CD8-positive, alpha-beta memory T cell (primary cell): ENCODE measurements at places on chromosomes 7 and 10. TPM values are rescaled to one million over a fixed set of nuclear protein-coding genes. Genes with fewer than 3 reads are reported as not detected.

DNA sequence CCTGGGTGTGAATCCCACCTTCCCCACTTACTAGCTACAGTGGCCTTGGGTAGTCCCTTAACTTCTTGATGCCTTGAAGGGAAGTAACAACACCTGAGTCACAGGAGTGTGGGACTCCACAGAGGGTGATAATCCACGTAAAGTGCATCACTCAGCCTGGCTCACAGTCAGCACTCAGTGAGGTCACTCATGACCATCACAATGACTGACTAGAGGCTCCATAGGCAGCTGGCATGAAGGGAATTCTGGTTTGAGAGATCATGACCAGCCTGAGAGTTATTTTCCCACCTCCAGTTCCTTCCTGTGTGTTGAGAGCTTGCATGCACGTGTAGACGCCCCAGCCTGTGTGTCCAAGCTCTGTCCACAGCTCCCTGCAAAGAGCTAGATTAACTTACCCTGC lies 34.8 kb downstream of the NEUROG3 start:
- H3K27me3 ChIP-seq = no peaks in the 10 kb centered on the region
- H3K4me1 ChIP-seq = no peaks in the 10 kb centered on the region
- H3K4me3 ChIP-seq = no peak overlapping the region
- H3K36me3 ChIP-seq = no peaks in the 10 kb centered on the region
- H3K27ac ChIP-seq = no peak overlapping the region

DNA sequence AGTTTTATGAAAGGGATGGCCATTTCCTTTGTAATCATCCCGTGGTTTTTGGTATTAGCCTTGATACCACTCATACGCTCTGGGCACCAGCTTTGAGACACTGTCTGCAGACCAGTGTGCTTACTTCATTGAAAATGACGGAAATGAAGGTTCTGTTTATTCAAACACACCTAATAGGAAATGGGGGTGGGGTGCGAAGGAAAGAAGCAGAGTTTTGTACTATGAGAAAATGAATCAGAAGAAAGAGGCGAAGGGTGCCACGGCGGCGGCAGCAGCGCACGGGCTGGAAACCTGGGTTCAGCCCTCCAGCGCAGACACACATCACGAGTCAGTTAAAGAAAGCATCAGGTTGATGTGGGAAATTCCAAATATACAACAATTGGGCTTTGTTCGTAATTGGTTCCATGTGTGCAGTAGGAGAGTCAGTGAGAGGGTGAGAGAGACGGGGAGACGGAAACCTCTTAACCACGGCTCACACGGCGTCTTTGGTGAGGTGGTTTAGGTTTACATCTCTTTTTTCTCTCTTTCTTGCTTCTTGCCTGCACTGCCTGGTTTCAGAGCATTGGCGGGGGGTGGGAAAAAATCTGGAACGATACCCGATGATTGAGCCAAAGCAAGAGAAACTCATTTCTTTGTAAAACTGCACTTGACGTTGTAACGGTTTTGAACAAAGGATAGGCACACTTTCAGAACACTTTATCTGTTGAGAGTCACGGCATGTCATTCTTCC lies 321.2 kb downstream of the FRMD4A start:
- peaks cover 32% of the 10 kb centered on the region for H3K4me1 ChIP-seq
- H3K27ac ChIP-seq = peak overlapping the region; percentile 8
- peak; percentile 76 for DNase-seq
- H3K4me3 ChIP-seq = peak overlapping the region; percentile 43
- no peaks in the 10 kb centered on the region for H3K36me3 ChIP-seq

DNA sequence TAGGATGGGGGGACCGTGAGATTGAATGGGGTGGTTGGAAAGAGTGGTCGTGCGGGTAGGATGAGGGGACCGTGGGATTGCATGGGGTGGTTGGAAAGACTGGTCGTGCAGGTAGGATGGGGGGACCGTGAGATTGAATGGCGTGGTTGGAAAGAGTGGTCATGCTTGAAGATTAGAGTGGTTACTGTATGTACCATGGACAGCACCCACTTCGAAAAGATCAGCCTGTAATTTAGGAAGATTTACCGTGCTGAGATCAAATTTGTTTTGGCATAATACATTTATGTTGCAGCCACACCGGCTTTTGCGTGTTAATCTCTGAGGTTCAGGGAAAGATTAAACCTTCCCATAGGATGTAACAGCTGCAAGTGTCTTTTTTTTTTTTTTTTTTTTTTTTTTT lies 495.2 kb upstream of the ADARB2 start:
- no peak overlapping the region for H3K27ac ChIP-seq
- no peaks in the 10 kb centered on the region for H3K4me1 ChIP-seq
- no peak for DNase-seq
- H3K4me3 ChIP-seq = no peak overlapping the region

DNA sequence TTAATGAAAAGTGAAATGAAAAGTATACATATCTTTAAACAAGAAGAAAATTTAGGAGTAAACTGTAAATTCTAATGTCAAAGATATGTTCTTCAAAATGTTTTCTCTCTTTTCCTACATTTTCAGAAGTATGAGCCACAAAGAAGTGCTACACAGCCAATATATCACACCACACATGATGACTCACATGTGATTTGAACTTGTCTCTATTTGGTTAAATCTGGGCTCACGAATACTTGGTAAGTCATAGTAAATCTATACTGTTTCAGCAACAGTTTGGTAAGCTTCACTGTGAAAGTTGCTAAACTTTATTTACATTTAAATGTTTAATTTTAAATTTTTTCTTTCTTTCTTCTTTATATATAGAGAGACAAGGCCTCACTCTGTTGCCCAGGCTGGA lies 380.6 kb upstream of the IGFBP3 start:
- H3K4me3 ChIP-seq = no peak overlapping the region
- H3K27ac ChIP-seq = no peak overlapping the region
- DNase-seq = no peak
- H3K27me3 ChIP-seq = no peaks in the 10 kb centered on the region
- no peaks in the 10 kb centered on the region for H3K4me1 ChIP-seq

DNA sequence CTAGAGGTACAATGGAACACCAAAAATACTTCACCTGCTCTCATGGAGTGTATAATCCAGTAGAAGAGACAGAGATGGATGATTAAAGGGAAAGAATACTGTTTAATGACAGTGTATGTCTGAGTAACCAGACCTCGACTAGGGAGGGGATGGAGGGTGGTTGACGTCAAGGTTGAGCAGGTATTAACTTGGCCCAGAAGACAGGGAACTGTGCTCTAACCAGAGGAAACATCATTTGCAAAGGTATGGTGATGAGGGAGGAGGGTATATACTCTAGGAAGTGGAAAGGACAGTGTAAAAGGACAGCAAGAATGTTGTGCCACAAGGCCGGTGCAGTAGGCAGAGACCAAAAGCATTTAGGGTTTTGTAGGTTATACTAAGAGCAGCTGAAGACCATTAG lies 2.9 kb downstream of the MIOS start:
- no peak for DNase-seq
- H3K4me3 ChIP-seq = peak overlapping the region; percentile 2
- no peaks in the 10 kb centered on the region for H3K27me3 ChIP-seq
- H3K27ac ChIP-seq = no peak overlapping the region
- H3K4me1 ChIP-seq = peaks cover 44% of the 10 kb centered on the region
- H3K36me3 ChIP-seq = peaks cover 4% of the 10 kb centered on the region

GRCh38 chr10:30915146-30915545 lies 116.5 kb downstream of the ZNF438 start:
- H3K27me3 ChIP-seq = no peaks in the 10 kb centered on the region
- DNase-seq = no peak
- no peak overlapping the region for H3K27ac ChIP-seq
- H3K4me1 ChIP-seq = no peaks in the 10 kb centered on the region

DNA sequence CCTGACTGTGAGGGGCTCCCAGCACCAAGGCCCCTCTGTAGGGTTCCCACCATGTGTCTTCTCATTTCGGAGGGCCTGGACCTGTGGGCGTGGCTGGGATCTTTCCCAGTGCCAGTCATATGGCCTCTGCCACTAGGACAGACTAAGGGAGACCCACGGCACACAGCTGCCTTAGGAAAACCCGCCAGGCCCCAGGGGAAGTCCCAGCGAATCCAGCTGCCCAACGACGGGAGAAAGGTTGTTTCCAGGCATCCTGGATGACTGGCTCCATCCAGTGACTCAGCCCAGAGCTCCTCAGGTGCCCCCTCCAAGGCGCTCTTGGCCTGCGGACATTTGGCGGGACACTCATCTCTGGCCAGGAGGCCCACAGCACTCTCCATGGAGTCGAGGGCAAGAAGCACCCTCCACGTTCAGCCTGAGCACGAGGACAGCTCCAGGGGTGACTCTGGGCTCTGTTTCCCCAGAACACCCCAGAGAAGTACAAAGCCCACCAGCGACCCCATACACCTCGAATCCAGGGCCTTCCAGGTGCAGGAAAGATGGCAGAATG lies 39.9 kb downstream of the PWWP2B start:
- no peaks in the 10 kb centered on the region for H3K36me3 ChIP-seq
- DNase-seq = no peak
- no peak overlapping the region for H3K27ac ChIP-seq

ZNF239 gene
- total RNA-seq = 1.4 TPM

SPDYE11 gene
- total RNA-seq = not detected

GRCh38 chr7:131325179-131325840 lies 2.4 kb upstream of the MKLN1 start:
- no peaks in the 10 kb centered on the region for H3K36me3 ChIP-seq
- no peak overlapping the region for H3K4me3 ChIP-seq
- peaks cover 18% of the 10 kb centered on the region for H3K4me1 ChIP-seq
- H3K27me3 ChIP-seq = no peaks in the 10 kb centered on the region

- no peaks in the 10 kb centered on the region for H3K36me3 ChIP-seq
- H3K4me1 ChIP-seq = no peaks in the 10 kb centered on the region
- no peak overlapping the region for H3K4me3 ChIP-seq
- no peaks in the 10 kb centered on the region for H3K27me3 ChIP-seq
- no peak for DNase-seq
These were observed 141.2 kb upstream of the ABCB5 start for GRCh38 chr7:20474249-20474648.

LIPM gene
- total RNA-seq = not detected

TEX47 gene
- total RNA-seq = not detected

VSTM4 gene
- 0.09 TPM for total RNA-seq

DNA sequence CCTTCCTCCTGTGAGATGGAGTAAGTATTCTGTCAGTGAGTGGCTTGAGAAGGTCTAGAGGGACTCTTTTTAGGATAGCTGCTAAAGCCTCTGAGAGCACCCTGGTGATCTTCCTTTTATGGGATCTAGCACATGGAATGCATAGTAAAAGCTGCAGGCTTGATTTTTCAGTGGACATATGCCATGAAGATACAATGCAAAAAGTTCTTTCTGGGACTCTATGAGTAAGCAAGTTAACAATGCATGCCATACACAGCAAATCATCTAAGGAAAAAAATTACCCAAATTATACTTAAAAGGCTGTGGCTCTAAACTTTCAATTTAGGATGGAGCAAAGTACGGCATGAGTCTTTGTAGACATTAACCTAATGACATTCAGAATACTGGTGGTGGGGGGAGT lies 154.5 kb downstream of the SGMS1 start:
- H3K27me3 ChIP-seq = no peaks in the 10 kb centered on the region
- H3K4me3 ChIP-seq = no peak overlapping the region
- H3K27ac ChIP-seq = no peak overlapping the region
- H3K4me1 ChIP-seq = peaks cover 18% of the 10 kb centered on the region
- H3K36me3 ChIP-seq = peaks cover 4% of the 10 kb centered on the region

IFIT1B gene
- not detected for total RNA-seq

CTAGE4 gene
- 1.8 TPM for total RNA-seq

EEF1AKMT2 gene
- total RNA-seq = 18.6 TPM

DNA sequence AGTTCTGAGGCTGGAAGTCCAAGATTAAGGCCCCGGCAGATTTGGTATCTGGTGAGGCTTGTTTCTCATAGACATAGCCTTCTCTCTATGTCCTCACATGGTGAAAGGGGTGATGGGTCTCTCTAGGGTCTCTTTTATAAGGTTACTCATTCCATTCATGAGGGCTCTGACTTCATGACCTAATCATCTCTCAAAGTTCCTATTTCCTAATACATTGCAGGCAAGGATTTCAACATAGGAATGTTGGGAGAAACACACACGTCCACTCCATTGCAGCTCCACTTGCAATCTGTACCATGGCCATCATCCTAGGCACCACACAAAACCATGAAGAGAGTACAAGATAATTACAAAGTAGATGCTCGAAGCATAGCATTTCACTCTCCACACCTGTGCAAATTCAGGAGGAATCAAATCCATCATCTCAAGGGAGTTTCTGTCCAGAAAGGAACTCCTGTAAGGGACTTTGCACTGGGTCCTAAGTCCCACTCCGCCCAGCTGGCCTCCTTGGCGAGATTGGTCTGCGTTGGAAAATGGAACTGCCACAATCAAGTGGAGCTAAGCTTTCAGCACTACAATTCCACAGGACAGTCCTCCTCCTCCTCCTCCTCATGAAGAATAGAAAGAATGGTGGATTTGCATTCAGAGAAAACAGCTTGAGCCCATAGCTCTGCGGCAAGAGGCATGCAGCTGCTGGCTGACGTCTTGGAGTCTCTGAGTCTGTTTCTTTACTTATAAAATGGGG lies 8.8 kb downstream of the DDC start:
- H3K4me3 ChIP-seq = no peak overlapping the region
- no peak for DNase-seq
- H3K27me3 ChIP-seq = no peaks in the 10 kb centered on the region
- H3K36me3 ChIP-seq = no peaks in the 10 kb centered on the region
- H3K27ac ChIP-seq = no peak overlapping the region

DNA sequence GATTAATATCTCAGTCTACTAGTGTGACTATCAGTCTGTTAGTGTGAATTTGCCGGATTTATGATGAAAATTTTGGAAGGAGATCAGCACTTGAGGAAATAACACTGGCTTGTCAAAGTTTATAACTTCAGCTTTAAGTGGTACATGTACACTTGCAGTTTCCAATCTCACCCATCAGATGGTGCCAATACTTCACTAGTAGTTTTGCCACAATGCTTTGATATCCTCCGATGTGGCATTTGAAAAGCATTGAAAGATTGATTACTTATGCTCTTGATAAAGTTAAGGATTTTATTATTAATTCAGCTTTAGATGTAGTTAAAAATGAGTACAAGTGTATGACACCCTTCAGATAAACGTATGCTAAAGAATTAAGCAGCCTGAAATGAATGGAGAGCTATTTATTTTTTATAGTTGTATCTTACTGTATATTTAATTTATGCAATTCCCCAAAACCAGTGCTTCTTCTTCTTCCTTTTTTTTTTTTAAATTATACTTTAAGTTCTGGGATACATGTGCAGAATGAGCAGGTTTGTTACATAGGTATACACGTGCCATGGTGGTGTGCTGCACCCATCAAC lies 98.2 kb downstream of the ANLN start:
- no peak overlapping the region for H3K27ac ChIP-seq
- no peaks in the 10 kb centered on the region for H3K36me3 ChIP-seq
- no peak for DNase-seq
- no peak overlapping the region for H3K4me3 ChIP-seq
- H3K4me1 ChIP-seq = no peaks in the 10 kb centered on the region

DNA sequence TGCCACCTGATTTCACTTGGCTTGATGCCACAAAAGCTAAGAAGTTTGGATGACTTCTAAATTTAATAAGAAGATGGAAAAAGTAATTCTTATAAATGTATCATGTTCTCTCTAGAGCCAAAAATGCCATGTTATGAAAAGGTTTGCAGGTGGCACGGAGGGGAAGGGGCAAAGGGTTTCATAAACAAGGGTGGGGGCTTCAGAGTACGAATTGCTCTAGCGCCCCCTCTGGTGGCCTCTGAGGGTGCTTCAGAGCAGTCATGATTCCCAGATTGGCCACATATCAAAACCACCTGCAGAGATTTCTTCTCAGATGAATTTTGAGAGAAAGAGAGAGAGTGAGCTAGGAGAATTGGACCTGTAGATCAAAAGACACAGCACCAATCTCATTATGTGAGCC lies 208.6 kb upstream of the YAE1 start:
- no peaks in the 10 kb centered on the region for H3K27me3 ChIP-seq
- H3K4me1 ChIP-seq = no peaks in the 10 kb centered on the region
- H3K27ac ChIP-seq = no peak overlapping the region
- no peak overlapping the region for H3K4me3 ChIP-seq
- DNase-seq = no peak

GRCh38 chr7:146656988-146657387 lies 540.4 kb downstream of the CNTNAP2 start:
- no peaks in the 10 kb centered on the region for H3K36me3 ChIP-seq
- no peak overlapping the region for H3K4me3 ChIP-seq
- H3K4me1 ChIP-seq = no peaks in the 10 kb centered on the region
- no peaks in the 10 kb centered on the region for H3K27me3 ChIP-seq
